ENCODE measurements at places on chromosomes 7 and 10.

DNA sequence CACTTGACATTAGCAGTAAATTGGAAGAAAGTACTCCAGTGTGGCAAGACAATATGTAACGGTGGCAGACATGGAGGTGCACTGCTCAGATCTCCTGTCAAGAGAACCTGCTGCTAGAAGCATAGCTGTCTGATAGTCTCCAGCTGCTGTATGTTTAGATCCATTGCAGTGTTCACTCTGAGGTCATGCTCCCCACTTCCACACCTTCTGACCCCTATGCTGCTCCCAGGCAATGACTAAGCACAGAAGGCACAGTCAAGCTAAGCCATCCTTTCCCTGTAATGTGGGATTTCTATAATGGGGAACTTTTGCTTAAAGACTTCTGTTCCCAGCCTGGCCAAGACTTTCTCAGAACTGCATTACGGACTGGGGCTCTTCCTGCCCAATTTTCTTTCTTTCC is 315.8 kb downstream of the HPSE2 start:
- no peak overlapping the region for H3K27ac ChIP-seq
- no peaks in the 10 kb centered on the region for H3K27me3 ChIP-seq
- H3K36me3 ChIP-seq, result no peaks in the 10 kb centered on the region
- no peak for DNase-seq

GRCh38 chr7:99094401-99094800 is 49.5 kb downstream of the SMURF1 start:
- no peaks in the 10 kb centered on the region for H3K27me3 ChIP-seq
- no peak overlapping the region for H3K27ac ChIP-seq
- DNase-seq, result no peak
- peaks cover 41% of the 10 kb centered on the region for H3K4me1 ChIP-seq
- H3K36me3 ChIP-seq, result peaks cover 10% of the 10 kb centered on the region

DNA sequence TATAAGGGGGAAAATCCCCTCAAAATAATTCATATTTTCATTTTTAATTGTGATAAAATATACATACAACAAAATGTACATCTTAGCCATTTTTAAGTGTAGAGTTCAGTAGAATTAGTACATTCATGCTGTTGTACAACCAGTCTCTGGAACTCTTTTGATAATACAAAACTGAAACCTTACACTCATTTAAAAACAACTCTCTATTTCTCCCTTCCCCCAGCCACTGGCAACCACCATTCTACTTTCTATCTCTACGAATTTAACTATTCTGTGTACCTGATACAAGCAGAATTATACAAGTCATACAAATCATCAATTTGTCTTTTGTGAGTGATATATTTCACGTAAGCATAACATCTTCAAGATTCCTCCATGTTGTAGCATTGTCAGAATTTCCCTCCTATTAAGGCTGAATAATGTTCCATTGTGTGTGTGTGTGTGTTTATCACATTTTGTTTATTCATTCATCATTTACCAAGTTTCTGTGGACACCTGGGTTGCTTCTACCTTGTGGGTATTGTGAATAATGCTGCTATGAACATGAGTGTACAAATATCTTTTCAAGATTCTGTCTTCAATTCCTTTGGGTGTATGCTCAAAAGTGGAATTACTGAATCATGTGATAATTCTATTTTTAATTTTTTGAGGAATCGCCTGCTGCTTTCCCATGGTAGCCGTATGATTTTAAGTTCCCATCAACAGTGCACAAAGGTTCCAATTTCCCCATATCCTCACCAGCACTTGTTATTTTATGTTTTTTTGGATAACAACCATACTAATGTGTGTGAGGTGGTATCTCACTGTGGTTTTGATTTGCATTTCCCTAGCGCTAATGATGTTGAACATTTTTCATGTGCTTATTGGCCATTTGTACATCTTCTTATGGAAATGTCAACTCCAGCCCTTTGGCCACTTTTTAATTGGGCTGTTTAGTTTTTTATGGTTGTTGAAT is 4.7 kb upstream of the EBLN1 start:
- no peaks in the 10 kb centered on the region for H3K4me1 ChIP-seq
- H3K27ac ChIP-seq, result no peak overlapping the region
- H3K36me3 ChIP-seq, result no peaks in the 10 kb centered on the region
- DNase-seq, result no peak

DNA sequence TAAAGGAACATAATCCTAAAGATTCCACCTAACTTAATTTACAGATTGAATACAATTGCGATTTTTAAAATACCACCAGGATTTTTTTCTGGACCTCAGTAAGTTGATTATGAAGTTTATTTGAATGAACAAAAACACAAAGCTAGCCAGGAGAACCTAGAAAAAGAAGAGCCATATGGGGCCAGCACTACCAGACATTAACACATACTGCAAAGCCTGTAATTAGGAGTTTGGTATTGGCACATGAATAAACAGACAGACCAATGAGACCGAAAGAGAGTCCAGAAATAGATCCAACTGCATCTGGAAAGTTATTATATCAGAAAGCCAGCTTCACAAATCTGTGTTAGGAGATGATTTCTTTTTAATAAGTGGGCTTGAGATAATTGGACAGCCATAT is 105.5 kb upstream of the CHST15 start:
- H3K27ac ChIP-seq, result no peak overlapping the region
- H3K27me3 ChIP-seq, result peaks cover 20% of the 10 kb centered on the region
- H3K4me1 ChIP-seq, result no peaks in the 10 kb centered on the region
- no peaks in the 10 kb centered on the region for H3K36me3 ChIP-seq

DNA sequence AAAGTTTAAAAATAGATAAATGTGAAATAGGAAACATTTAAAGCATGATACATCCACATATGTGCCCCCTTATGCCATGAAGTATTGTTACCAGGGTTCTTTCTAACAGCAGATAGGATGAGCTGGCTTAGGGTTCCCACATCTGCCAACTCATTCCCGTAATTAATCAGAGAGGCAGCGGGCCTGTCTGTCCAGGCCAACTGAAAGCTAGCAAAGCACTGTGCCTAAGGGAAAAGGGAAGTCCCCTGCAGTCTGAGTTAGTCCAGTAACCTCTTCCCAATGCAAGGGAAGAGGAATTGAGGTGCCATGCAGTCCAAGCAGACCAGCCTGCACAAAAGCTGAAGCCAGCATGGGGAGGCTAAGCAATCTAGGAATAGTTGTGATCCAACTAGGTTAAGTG is 18.3 kb upstream of the ZC3HAV1L start:
- no peaks in the 10 kb centered on the region for H3K27me3 ChIP-seq
- DNase-seq, result no peak
- H3K4me3 ChIP-seq, result no peak overlapping the region
- H3K4me1 ChIP-seq, result peaks cover 29% of the 10 kb centered on the region
- H3K27ac ChIP-seq, result peak overlapping the region; percentile 63
